HS-5 (cell line): ENCODE measurements at places on chromosomes 3 and 15.
A peak's percentile ranks its signal among the peaks of the same experiment; 100 is the strongest.

GRCh38 chr15:62027263-62027565, 33.0 kb downstream of the VPS13C start:
- DNase-seq, result no peak

DNA sequence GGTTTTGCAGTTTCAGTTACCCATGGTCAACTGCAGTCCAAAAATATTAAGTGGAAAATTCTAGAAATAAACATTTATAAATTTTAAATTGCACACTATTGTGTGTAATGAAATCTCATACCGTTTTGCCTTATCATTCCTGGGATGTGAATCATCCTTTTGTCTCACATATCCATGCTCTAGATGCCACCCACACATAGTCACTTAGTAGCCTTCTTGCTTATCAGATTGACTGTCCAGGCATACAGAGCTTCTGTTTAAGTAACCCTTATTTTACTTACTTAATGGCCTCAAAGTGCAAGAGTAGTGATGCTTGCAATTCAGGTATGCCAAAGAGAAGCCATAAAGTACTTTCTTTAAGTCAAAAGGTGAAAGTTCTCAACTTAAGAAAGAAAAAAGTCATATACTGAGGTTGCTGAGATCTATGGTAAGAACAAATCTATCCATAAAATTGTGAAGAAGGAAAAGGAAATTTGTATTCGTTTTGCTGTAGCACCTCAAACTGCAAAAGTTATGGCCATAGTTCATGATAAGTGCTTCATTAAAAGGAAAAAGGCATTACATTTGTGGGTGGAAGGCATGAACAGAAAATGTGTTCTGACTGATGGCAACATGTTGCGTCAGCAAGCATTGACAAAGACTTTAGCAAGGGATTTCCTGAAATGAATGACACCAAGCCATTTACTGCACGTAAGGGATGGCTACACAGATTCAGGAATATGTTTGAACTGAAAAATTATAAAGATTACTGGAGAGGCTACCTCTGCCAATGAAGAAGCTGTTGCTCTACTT, 43.8 kb downstream of the SPATA16 start:
- peak; percentile 37 for DNase-seq

DNA sequence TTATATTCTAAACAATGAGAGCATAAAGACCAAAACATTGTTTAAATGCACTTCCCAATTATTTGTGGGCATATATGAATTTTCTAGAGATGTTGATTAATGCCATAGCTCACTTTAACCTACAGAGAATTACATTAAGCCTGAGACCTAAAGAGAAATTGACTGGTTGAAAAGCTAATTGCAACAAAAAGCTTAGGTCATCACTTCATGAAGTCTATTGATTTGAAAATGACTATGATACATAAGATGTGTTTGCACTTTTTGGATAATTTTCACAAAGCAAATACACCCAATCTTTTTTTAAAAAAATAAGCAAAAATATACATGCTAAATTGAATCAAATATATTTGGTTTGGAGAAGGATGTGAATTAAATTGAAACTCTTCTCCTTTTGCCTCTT, 532.8 kb upstream of the GOLIM4 start:
- no peak for DNase-seq

DNA sequence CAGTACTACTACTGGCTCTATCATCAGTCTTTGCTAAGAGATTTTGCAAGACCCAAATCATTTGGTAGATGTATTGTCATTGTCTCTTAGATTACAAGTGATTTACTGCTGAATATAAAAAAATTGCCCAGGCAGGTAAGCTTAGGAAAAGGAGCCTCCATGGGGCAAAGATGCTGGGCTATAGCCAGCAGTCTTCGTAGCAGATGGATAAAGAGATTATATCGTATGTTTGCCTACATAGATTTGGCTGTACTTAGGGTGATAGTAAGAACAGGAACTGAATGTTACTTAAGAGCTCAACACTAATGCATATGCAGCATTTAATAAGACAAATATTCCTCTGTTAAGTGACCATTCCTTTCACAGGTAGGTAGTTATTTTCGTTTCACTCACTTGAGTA, 48.9 kb downstream of the PTPRG start:
- DNase-seq, result no peak

DNA sequence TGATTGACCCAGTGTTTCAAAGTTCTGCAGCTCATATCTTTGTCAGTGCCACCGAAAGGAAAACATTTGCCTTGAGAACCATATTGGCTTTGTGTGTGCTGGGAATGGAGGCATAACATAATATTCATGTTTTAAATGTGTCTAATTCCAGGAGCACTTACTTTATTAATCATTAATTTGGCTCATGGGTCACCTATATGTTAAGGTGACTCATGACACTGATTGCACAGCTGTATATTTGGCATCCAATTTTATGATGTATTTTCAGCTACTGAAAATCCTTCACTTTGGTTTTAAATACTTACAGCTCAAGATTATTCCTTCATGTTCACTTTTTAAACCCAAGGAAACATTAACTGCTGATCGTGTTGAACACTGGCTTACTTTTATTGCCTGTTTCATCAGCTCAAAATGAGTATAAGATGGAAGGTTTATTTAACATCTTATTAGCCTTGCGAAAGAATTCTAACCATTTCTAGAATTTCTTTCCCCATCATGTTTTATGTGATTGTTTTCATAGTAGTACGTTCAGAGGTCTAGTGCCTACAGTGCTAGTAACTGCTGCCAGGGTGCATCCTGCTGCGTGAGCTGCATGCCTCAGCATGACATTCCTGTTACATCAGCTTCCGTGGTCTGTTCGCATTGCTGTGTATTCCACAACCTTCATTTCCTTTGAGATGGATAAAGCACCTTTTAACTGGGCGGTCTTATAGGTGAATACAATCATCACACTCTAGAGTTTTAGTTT, 63.7 kb downstream of the LRCH3 start:
- DNase-seq, result peak; percentile 85

DNA sequence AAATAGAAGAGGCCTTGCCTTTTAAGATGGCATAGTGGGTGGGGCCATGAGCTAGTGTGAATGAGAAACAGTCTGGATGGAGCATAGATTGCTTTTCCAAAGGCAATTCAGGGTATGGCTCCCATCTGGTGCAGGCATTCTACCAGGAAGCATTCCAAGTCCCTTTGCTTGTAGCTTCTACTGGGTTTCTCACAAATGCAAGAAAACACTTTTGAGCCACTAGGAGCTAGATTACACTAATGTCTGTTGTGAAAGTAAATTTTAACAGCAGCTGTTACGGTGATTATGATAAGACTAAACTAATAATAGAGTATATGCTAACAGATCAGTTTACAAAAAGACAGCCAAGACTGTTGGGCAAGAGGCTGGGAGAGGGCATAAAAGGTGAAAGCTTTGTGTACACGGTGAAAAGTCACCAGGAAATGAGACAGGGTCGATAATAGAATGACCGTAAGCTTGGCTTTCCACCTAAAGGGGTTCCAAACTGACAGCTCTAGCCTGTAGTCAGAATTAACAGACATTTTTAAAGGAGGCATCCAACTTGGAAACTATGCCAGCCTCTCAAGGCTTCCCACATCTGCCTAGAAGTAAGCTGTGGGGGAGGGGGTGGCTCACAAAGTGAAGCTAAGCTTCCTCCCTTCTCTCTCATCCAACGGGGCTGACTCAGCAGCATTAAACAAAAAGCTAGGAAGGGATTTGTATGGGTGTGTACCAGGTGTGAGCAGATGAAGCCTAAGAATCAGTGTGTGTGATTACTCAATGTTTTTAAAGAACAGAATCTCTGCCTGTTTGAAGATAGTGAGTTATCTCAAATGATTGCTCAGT, 61.1 kb upstream of the GPD1L start:
- peak; percentile 13 for DNase-seq

DNA sequence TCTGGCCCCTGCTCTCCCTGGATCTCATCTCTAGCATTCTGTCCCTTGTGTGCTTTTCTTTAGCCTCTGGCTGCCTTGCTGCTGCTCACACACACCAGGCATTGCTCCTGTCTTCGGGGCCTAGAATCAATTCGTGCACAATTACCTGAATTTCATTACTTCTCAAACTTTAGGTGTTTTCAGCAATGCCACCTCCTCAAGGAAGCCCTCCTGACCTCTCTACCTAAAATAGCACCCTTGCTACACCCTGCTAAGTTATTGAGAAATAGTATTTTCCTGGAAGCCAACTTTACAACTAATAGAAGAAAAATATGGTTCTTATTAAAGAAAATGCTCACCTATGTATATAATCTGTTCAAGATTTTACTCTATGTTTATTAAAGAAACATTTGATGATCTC, 40.4 kb downstream of the CP start:
- no peak for DNase-seq

GRCh38 chr15:44468709-44469385, 41.4 kb downstream of the CTDSPL2 start:
- peak; percentile 60 for DNase-seq

GRCh38 chr15:28021281-28022039, 77.7 kb downstream of the OCA2 start:
- peak; percentile 34 for DNase-seq

DNA sequence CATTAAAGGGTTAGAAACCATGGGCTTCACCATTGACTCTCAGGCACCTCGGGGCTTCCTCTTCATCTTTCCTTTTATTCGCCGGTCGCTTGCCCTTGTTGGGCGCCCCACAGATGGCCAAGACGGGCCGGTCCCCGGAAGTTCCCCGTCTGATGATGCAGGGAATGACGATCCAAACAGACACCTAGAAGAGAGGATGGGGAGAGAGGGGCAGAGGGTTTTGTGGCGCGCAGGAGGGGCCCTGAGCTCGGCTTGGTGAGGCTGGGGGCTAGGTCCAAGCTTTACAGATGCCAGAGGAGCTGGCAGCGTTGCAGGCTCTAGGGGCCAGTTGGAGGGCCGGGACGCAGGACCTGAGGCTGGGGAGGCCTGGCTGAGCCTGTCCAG, 532 bp upstream of the ESYT3 start:
- DNase-seq, result no peak

DNA sequence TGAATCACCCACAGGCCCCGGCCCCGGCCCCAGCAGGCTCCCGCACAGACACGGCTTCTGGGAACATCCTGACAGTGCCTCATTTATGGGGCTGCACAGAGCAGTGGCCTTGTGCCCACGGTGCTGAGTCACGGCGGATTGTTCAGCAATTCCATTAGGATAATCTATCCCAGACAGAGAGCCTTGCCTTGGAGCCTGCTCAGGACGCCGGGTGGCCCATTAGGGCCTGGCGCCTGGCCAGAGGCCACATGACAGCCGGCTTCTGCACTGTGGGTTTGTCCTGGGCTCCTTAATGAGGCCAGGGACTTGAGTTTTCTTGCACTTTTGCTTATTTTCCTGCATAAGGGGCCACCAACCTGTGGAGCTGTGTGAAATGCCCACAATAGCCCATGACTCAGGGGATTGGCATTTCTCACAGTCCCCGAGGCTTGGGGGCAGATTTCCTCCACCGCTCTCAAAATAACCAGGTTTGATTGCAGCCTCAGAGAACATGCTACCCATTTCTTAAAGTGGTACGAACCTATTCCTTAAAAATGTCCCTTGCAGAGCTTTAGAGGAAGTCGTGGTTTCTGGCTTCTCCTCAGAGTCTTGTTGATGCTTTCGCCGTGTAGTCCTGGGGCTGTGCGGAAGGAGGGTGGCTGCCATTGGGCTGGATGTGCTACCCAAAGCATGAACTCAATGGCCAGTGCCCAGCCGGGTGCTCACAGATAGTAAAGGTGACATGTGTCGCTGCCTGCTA, 19.0 kb downstream of the SYNM start:
- DNase-seq, result peak; percentile 97
